Left renal pelvis (tissue), 4 donors: ENCODE measurements at places on chromosomes 16 and 17.

- no peak for DNase-seq
These were observed 99.4 kb downstream of the NPIPB11 start for GRCh38 chr16:29306943-29307597.

DNA sequence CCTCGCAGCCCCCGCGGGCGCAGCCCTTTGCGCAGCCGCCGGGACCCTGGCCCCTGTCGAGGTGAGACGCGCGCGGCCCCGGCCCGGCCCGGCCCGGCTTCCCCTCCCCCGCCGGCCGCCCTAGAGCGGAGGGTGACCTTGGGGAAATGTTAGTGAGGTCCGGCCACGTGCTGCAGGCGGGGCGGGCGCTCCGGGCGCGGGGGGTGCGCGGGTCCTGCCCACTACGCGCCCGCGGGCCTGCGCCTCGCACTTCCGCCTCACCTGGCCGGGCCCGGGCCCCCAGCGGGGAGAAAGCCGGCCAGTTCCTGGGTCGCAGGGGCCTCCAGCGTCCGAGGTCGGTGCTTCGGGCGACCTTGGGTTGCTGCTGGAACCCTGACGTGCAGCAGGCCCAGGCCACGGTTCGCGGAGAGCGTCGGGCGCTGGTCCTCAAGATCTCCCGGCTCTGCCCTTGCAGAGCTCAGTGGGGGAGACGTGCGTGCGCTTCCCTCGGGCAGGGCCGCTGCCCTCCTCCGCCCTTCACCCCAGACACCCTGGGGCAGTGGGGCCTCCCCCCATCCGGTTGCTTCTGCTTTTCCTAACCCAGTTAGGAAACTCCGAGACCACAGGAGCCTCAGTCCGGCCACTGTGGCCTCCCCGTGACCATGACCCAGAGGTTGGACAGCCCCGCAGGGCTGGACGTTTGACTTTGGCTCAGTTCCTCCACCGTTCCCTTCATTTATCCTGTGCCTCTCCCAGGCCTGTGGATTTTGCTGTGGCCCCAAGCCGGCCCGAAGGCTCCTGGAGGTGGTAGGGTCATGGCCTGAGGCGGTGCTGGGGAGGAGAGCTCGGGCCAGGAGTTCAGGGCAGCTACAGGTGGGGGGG lies 791 bp downstream of the MCRIP2 start:
- DNase-seq = no peak

GRCh38 chr17:48247603-48248002 lies 140.0 kb downstream of the SNX11 start:
- no peak for DNase-seq

DNA sequence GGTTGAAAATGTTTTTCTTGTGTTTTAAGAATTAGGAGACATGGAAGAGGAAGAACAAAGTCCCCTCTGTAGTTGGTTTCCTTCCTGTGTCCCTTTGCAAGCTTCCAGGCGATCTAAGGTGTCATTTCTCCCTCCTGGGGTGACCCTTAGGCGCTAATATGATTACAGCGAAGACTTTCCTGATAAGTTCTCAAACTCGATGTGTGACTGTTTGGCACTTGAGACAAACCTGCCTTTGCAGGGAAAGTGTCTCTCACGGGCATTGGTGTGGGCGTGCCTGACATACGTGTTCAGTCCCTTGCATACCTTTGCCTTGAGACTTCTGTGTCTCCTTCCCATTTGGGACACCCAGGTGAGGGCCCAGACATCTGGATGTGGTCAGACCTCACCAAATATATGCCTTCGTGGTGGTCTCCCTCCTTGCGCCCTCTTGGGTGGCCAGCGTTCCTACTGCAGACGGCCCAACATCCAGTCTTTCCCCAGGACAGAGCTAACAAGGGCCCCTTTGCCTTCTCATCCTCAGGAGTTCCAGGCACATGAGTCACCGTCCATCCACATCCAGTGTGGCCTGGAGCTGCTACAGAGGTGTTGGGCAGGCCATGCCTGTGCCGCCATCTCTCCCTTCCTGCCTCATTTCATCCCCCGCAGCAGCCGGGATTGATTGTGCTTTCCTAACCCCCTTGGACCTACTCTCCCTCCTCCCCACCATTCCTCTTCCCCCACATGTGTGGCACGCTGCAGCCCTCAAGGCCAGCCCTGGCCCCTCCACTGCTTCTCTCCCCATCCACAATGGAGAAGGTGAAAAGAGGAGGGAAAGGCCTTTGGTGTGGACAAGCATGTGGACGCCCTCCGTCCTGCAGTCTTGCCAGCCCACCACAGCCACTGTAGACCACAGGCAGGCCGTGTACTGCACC lies 3.1 kb upstream of the JPT2 start:
- no peak for DNase-seq

DNA sequence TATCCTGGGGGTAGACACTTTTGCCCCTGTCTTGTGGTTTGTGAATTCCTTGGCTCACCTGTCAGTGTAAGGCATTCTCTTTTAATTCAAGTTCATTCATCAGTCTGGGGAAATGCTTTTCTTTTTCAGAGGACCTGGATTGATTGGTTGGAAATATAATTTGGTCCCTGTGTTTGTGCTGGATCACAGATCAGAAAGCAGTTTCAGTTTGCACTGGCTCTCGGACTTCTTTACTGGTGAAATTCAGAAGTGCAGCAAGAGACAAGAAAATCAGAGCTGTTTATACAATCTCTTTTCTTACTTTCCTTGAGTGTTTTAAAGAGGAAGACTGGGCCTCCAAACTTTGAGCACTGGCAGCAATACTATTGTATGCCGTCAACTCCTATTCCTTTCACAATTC lies 161.8 kb upstream of the KCNJ16 start:
- no peak for DNase-seq

DNA sequence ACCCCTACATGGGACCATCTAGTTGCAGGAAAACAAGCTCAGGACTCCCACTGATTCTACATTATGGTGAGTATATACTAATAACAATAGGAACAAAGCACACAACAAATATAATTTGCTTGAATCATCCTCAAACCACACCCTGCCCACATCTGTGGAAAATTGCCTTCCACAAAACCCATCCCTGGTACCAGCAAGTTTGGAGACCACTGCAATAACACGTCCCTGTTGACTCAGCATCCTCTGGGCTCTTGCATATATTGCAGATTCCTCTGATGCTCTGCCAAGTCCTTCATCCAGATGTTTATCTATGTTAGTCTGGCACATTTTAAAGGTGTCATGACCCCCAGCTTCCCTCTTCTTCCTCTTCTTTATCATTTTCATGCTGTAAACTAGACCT lies 138.4 kb downstream of the PCTP start:
- no peak for DNase-seq
